ENCODE measurements at places on chromosomes 11 and 22. TPM values are rescaled to one million over a fixed set of nuclear protein-coding genes. Genes with fewer than 3 reads are reported as not detected.

TRIM48 gene
- total RNA-seq: not detected

OR56A5 gene
- not detected for total RNA-seq

SOX10 gene
- total RNA-seq: 0.09 TPM

BBS1 gene
- 61.5 TPM for total RNA-seq

RASD2 gene
- 0.14 TPM for total RNA-seq

DSCAML1 gene
- total RNA-seq: 2.0 TPM

NDUFV1 gene
- total RNA-seq: 187 TPM

VSIG10L2 gene
- total RNA-seq: not detected

- H3K4me1 ChIP-seq: no peaks in the 10 kb centered on the region
- H3K4me3 ChIP-seq: no peak overlapping the region
- DNase-seq: no peak
- no peak overlapping the region for H3K27ac ChIP-seq
These were observed 142.0 kb upstream of the FAT3 start for GRCh38 chr11:92082652-92083051.

DNA sequence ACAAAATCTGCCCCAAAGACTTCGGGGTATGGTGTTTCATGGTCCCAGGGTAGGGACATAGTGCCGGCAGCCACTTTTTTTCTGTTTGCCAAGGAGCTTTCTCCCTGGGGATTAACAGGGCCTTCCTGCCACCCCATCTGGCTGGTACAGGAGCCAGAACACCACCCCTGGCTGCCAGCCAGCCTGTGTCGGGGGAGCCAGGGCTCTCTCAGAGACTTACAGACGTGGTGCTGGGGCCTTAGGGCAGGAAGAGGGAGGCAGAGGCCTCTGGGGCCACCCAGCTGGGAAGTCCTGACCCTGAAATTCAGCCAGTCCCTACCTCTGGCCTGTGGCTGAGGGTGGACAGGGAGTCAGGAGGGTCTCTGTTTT, 52.4 kb upstream of the CDON start:
- H3K4me3 ChIP-seq: no peak overlapping the region
- peaks cover 54% of the 10 kb centered on the region for H3K4me1 ChIP-seq
- H3K27me3 ChIP-seq: no peaks in the 10 kb centered on the region

DNA sequence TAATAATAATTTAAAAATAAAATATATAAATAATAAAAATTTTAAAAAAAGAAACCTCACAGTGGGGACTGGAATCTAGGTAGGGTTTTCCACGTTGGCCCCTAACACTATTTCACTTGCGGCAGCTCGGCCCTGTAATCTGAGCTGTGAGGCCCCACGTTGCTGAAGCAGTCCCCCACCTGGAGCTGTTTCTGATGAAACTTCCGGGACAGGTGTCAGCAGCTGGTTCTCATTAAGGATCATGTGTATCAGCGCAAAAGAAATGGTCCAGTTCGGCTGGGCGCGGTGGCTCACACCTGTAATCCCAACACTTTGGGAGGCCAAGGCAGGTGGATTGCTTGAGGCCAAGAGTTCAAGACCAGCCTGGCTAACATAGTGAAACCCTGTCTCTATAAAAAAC, 17.3 kb downstream of the RHOD start:
- H3K27ac ChIP-seq: no peak overlapping the region
- peaks cover 5% of the 10 kb centered on the region for H3K36me3 ChIP-seq
- peaks cover 4% of the 10 kb centered on the region for H3K4me1 ChIP-seq

GRCh38 chr11:2390725-2391151, 9.8 kb upstream of the TSSC4 start:
- no peaks in the 10 kb centered on the region for H3K27me3 ChIP-seq
- DNase-seq: no peak

DNA sequence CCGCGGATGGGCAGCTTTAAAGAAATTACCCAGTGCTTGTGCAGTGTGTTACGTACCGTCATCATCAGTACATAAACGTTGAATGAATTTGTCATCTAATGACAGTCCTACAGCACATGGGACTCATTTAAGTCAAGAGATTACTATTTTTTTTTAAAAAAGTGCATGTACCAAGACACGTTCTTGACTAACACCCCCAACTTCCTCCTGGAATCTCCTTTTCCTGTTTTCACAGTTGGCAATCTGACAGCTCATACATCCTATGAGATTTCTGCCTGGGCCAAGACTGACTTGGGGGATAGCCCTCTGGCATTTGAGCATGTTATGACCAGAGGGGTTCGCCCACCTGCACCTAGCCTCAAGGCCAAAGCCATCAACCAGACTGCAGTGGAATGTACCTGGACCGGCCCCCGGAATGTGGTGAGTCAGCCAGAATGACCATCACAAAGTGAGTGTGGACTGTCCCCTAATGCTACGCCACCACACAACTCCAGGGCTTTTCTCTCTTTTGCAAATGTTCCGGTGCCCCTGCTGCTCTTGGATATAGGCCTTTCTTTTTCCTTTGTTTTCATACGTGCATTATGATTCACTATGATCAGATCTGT, 162.0 kb upstream of the SORL1-AS1 start:
- peaks cover 11% of the 10 kb centered on the region for H3K4me1 ChIP-seq
- no peaks in the 10 kb centered on the region for H3K27me3 ChIP-seq
- H3K4me3 ChIP-seq: no peak overlapping the region
- no peak overlapping the region for H3K27ac ChIP-seq
- peaks cover 38% of the 10 kb centered on the region for H3K36me3 ChIP-seq

DNA sequence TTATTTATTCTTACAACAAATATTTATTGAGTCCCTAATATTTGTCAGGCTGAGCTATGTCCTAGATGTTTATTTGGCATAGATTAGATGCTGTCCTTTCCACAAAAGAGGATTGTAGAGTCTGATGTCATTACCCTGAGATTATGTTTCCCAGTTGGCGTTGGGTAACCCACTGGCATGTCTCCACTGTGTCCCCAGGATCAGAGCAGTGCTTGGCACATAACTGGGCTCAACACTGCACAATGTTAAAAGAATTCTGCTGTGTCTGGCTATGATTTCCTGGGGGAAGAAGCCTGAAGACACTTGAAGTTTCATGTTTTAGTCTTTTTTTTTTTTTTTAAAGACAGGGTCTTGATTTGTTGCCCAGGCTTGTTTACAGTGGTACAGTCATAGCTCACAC, 4.0 kb downstream of the RCN1 start:
- no peaks in the 10 kb centered on the region for H3K27me3 ChIP-seq

DNA sequence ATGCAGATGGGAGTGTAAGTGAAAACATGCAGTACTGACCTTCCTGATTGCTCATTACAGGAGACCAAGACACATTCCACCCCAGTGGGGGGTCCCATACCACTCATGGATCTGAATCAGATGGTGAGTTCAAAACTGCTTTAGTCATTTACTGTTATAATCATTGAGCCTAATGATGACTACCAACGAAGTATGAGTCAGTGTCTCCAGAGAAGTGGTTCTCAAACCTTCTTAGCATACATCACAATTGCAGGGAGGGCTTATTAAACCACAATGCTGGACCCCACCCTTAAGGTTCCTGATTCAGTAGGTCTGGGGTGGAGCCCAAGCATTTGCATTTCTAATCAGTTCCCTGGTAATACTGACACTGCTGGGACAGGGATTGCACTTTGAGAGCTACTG, 75.8 kb downstream of the CD44 start:
- H3K4me3 ChIP-seq: no peak overlapping the region
- no peaks in the 10 kb centered on the region for H3K36me3 ChIP-seq
- peaks cover 8% of the 10 kb centered on the region for H3K27me3 ChIP-seq
- DNase-seq: no peak

- no peaks in the 10 kb centered on the region for H3K27me3 ChIP-seq
- peaks cover 41% of the 10 kb centered on the region for H3K36me3 ChIP-seq
- no peak for DNase-seq
These were observed 30.3 kb downstream of the VSIG10L2 start for GRCh38 chr11:125976156-125976555.

GRCh38 chr11:13343067-13343466, 65.5 kb downstream of the BMAL1 start:
- H3K27me3 ChIP-seq: no peaks in the 10 kb centered on the region
- H3K36me3 ChIP-seq: no peaks in the 10 kb centered on the region
- H3K4me3 ChIP-seq: no peak overlapping the region
- no peak for DNase-seq

GRCh38 chr11:27642954-27643353, 57.3 kb downstream of the BDNF start:
- peaks cover 1% of the 10 kb centered on the region for H3K36me3 ChIP-seq
- H3K27me3 ChIP-seq: no peaks in the 10 kb centered on the region
- no peaks in the 10 kb centered on the region for H3K4me1 ChIP-seq
- H3K27ac ChIP-seq: no peak overlapping the region
- H3K4me3 ChIP-seq: no peak overlapping the region

- peaks cover 10% of the 10 kb centered on the region for H3K27me3 ChIP-seq
- peak overlapping the region; percentile 92 for H3K27ac ChIP-seq
- no peak for DNase-seq
- peaks cover 34% of the 10 kb centered on the region for H3K4me1 ChIP-seq
These were observed 15.6 kb upstream of the RDX start for GRCh38 chr11:110311783-110312579.

DNA sequence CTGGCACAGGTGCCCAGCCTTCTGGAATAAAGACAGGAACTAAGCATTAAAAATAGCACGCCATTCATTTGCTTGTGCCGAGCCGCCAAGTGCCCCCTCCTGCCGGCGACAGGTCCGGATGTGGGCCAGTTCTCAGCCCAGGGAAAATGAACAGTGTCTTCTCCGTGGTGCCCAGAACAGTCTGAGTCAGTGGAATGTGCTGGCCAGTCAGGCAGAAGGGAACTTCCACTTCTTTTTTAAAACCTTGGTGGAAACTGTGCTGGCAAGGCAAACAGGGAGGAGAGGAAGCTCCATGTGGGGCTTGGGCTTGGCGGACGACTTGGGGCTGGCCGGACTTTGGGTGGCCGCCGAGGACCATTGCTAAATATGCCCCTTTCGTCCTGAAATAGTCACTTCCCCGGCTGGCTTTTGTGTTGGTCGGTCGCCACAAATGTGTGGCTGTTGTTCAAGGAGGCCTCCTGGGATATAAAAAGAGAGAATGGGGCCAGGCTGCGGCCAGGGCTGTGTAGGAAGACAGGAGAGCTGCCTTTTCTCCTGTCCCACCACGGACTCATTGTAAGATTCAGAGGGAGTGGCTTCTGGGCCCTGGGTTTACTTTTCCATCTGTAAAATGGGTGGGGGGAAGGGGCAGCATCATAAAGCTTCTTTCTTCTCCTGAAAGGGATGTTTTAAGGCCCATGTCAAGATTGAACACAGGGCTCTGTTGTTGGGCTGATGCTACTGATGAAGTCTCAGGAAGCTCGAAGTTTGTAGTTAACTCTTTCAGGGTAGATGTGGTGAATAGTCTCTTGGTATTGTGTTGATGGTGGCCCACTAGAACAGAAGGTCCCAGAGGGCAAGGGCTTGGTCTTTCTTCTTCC, 101.0 kb downstream of the PTPRJ start:
- H3K27ac ChIP-seq: no peak overlapping the region
- H3K36me3 ChIP-seq: peaks cover 2% of the 10 kb centered on the region
- DNase-seq: no peak
- no peak overlapping the region for H3K4me3 ChIP-seq
- peaks cover 6% of the 10 kb centered on the region for H3K27me3 ChIP-seq

- peaks cover 3% of the 10 kb centered on the region for H3K4me1 ChIP-seq
- no peak overlapping the region for H3K27ac ChIP-seq
- DNase-seq: no peak
- H3K4me3 ChIP-seq: no peak overlapping the region
- no peaks in the 10 kb centered on the region for H3K36me3 ChIP-seq
These were observed 70.8 kb upstream of the NARS2 start for GRCh38 chr11:78645226-78646202.

- DNase-seq: no peak
- peaks cover 18% of the 10 kb centered on the region for H3K4me1 ChIP-seq
- no peak overlapping the region for H3K4me3 ChIP-seq
- no peaks in the 10 kb centered on the region for H3K36me3 ChIP-seq
These were observed 22.6 kb downstream of the ACO2 start for GRCh38 chr22:41491374-41492100.

- peak overlapping the region; percentile 72 for H3K4me3 ChIP-seq
- peaks cover 15% of the 10 kb centered on the region for H3K4me1 ChIP-seq
- H3K27ac ChIP-seq: no peak overlapping the region
- peaks cover 90% of the 10 kb centered on the region for H3K27me3 ChIP-seq
- no peak for DNase-seq
These were observed 22.3 kb upstream of the NRGN start for GRCh38 chr11:124717421-124717785.

DNA sequence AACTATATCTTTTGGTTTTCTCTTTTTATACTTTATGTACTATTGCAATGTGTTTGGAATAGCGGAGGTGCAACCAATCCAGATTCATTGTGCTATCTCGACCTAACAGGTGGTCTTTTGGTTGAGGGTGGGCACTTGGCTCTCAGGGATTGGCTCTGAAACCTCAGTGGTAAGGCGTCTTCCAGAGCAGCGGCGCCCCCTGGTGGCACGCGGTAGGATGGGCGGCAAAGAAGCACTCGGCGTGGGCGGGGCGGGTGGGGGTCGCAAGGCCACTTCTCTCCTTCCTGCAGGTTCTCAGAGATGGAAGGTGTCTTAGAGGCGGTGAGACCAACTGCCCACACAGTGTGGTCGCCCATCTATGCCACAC, 19.2 kb upstream of the PLET1 start:
- peaks cover 34% of the 10 kb centered on the region for H3K4me1 ChIP-seq
- H3K36me3 ChIP-seq: no peaks in the 10 kb centered on the region

DNA sequence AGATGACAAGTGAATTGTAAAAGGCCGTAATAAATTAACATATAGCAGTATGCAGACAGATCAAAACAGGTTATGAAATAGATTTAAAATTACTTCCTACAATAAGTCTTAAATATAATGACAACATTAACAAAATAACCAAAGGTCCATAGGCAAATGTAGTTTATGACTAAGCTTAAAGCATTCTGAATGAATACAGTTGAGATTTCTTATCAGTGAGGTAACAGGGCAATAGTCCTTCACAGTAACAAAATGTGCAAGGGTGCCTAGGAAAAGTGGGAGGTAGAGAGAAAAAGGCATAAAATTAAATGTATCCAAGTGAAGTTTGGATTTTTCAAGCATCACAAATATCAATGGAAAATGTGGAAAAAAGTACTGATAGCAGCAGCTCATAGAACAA, 20.9 kb upstream of the P4HA3 start:
- no peak for DNase-seq
- peaks cover 22% of the 10 kb centered on the region for H3K36me3 ChIP-seq
- H3K27me3 ChIP-seq: no peaks in the 10 kb centered on the region
- no peaks in the 10 kb centered on the region for H3K4me1 ChIP-seq
- H3K4me3 ChIP-seq: no peak overlapping the region

DNA sequence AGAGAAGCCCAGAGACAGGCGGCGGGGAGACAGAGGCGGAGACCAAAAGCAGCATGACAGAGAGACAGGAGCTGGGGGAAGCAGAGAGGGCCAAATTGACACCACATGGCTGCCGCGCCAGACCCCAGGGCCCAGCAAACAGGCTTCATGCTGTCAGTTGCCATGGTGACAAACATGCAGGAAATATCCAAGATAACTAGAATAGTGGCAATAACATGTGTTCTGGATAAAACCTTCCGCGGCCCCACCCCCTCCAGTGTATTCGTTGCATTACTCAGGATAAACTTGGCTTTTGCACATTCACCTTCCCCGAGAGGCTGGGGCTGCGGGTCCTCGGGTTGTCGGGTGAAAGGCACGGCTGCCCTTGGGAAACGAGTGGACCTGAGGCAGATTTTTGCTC, 49.9 kb upstream of the CDON start:
- H3K27me3 ChIP-seq: no peaks in the 10 kb centered on the region
- H3K36me3 ChIP-seq: no peaks in the 10 kb centered on the region

GRCh38 chr11:65719871-65720210, 757 bp downstream of the RNASEH2C start:
- DNase-seq: no peak
- H3K4me3 ChIP-seq: peak overlapping the region; percentile 92
- peaks cover 17% of the 10 kb centered on the region for H3K36me3 ChIP-seq
- H3K4me1 ChIP-seq: peaks cover 20% of the 10 kb centered on the region
- peak overlapping the region; percentile 77 for H3K27ac ChIP-seq
- H3K27me3 ChIP-seq: no peaks in the 10 kb centered on the region

Measured in mesothelial cell of epicardium (in vitro differentiated cells).